AG08395 (cell line): ENCODE measurements at places on chromosomes 6 and 20.

GRCh38 chr20:6499566-6499965 is 267.9 kb upstream of the BMP2 start:
- no peak for DNase-seq

GRCh38 chr6:126015863-126016262 is 29.5 kb downstream of the TRMT11 start:
- DNase-seq = peak; percentile 8

DNA sequence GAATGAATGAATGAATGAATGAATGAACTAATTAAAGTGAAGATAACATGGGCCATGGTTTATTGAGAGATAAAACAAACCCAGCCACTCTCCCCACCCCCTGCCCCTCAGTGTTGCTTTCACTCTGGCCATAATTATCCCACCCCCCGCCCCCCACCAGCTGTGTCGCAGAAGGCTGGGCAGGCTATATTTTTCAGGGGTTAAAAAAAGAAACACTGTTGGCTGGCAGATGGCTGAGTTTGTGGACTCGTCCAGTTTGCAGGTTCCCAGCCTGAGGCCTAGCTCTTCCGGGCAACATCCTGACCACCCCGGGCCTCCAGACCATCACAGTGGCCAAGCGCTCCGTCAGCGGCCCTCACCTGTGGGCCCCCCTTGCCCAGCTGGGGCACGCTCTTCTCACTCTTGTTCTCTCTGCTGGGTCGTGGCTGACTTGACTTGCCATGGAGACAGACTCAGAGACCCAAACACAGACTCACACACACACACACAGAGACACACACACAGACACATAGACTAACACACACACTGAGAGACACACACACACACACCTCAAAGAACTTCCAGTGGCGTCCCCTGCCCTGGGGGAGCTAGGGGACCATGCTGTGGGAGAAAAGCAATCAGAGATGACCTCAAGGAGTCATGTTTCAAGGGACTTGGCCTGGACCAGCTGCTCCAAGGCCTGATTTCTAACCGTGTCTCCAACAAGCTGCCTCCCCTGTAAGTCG is 2.2 kb upstream of the GRM4 start:
- no peak for DNase-seq

- DNase-seq = peak; percentile 46
These were observed 1370.3 kb upstream of the CITED2 start for GRCh38 chr6:140744659-140745320.

GRCh38 chr6:134247844-134248580 is 69.9 kb downstream of the SGK1 start:
- no peak for DNase-seq

- DNase-seq = no peak
These were observed 631 bp upstream of the PABPC1L start for GRCh38 chr20:44908987-44909871.
